Activated naive CD4-positive, alpha-beta T cell treated with Interleukin-2 at 50 U/mL for 16 hours (primary cell): ENCODE measurements at places on chromosomes 11 and 22.

GRCh38 chr11:86693518-86693917 lies 21.1 kb upstream of the ME3 start:
- no peak for DNase-seq

DNA sequence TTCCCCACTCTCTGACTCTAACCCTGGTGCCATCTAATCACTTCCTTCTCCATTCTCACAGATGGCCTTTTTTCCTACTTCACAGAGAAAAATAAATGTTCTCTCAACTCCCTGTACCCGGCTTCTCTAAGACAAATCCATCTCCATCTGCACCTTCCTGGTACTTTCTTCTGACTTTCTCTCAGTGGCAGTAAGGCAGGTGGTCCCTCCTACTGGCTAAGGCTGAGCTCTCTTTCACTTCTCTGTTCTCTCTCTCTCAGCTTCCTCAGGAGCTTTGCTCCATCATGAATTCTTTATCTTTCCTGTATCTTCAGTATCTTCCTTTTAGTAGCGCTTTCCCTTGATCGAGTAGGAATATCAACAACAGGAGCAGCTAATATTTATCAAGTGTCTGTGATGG lies 421.6 kb downstream of the TMEM135 start:
- no peak for DNase-seq

- DNase-seq, result no peak
Measured at GRCh38 chr11:133893381-133893780, 48.1 kb upstream of the SPATA19 start.

GRCh38 chr11:83007909-83008580 lies 63.7 kb downstream of the RAB30 start:
- DNase-seq, result no peak

DNA sequence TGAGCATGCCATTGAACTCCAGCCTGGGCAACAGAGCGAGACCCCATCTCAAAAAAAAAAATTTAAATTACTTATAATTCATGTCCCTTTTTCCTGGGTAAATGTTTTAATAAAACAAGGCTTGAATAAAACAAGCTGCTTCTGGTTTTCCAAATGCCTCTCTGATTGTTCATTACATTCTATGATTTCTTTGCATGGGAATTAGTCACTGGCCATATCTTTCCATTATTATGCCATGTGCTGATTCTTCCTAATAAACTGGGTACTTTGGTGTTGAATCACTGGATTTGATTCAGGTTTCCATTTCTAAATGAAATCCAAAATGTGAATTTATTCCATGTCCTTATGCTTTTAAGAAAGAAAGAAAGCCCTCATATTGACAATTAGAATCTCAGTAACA lies 42.6 kb downstream of the ZNF215 start:
- DNase-seq, result no peak

GRCh38 chr11:37230865-37231264 lies 632.8 kb upstream of the RAG2 start:
- no peak for DNase-seq

DNA sequence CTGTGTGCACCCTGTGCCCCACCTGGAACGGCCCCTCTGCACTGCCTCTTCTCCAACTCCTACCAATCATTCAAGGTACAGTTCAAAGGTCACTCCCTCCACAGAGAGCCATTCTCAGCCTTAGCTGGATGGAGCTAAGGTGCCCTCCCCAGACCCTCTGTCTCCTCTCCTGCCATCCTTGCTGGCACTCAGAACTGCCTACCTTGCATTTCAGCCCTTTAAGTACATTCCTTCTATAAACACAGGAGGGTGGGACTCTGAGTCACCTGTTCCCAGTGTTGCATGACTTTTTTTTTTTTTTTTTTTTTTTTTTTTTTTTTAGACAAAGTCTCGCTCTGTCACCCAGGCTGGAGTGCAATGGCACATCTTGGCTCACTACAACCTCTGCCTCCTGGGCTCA lies 8.6 kb downstream of the TTLL1 start:
- DNase-seq, result no peak

- DNase-seq, result no peak
Measured at GRCh38 chr11:72216638-72217037, at the start of gene FOLR2. Gene FOLR2, plus strand, starts transcription at chr11:72216794. Its CDS starts 1,791 bp downstream, at chr11:72218585.

DNA sequence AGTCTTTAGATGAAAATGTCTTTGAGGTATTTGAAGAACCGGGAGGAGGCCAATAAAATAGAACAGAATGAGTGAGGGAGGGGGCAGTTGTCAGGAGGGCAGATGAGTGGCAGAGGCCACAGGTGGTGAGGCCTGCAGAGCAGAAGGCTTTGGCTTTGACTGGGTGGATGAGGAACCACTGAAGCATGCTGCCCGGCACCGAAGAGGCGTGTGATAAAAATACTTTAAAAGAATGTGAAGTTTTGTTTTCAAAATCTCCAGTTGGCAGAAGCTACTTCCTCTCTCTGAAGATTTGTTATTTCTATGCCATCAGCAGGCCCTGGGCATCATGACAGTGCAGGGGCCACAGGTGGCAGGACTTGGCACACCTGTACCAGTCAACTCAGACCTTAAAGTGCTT lies 6.3 kb downstream of the MS4A12 start:
- DNase-seq, result no peak

DNA sequence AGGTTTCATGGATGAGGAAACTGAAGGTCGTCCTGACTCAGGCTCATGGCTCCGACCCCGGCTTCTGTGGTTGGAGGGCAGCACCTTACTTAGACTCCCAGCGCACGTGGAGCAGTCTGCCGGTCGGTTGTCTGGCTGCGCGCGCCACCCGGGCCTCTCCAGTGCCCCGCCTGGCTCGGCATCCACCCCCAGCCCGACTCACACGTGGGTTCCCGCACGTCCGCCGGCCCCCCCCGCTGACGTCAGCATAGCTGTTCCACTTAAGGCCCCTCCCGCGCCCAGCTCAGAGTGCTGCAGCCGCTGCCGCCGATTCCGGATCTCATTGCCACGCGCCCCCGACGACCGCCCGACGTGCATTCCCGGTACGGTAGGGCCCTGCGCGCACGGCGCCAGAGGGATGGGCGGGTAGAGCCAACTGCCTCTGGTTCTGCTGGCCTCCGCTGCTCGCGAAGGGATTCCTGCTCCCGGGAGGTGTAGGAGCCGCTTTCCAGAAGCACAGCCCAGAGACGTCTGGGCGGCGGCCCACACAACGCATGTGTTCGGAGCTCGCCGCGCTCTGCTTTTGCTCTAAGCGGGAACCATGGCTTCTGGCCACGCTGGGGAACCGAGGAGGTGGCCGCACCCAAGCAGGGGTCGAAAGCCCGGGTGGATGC lies at the start of gene LDHA:
Gene LDHA, plus strand, starts transcription at position 289 of the 653 bp plus-strand sequence. CDS start 2,280 bp downstream, outside the sequence.
- DNase-seq, result peak; percentile 99

DNA sequence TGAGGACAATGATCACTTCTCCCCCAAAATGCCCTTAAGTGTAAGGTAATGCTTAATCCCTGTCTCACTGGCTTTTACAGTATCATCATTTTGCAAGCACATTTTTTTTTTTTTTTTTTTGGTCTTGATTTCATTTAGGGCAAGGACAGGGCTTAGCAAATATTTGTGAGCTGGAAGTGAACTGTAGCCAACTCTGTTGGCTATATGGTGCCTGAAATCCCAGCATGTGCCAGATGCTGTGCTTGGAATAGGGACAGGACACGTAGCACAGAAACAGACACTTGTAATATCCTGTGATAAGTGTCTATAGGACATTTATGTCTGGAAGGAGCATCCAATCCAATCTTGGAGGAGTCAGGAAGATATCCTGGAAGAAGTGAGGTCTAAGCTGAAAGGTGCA lies 198.3 kb downstream of the NAV2 start:
- DNase-seq, result no peak

- no peak for DNase-seq
Measured at GRCh38 chr22:29197096-29197495, 8.6 kb upstream of the EMID1 start.

- DNase-seq, result no peak
Measured at GRCh38 chr11:133787379-133788141, 57.8 kb downstream of the SPATA19 start.

DNA sequence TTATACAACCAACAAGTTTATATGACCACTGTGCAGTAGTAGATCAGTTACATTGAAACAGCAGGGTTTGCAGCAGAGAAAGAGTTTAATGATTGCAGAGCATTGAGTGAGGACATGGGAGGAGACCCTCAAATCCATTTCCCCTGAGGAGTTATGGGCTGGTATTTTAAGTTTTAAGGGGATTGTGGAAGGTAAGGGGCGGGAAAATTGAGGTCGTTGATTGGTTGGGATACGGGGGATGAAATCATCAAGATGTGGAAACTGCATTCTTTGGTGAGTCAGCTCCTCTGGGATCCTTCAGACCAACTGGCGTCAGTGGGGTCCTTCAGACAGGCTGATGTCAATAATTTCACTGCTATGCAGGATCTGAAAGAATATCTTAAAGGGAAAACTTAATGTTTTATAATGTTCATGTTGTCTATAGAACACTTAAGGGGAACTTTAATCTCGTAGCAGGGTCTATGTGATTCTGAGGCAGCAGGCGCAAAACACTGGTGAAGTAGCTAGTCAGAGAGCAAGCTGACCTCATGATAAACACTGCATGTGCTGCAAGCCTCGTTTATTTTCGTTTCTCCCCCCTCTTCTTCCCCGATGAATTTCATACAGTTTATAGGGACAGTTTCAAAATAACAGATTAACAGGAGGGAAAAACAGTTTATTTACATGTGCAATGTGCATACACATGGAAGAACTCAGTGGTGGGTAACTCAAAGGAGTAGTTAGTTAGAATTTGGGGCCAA lies 17.4 kb upstream of the BACE1-AS start:
- no peak for DNase-seq

- no peak for DNase-seq
Measured at GRCh38 chr11:32092581-32093170, 1.8 kb downstream of the RCN1 start.

GRCh38 chr22:40593460-40594273 lies 42.9 kb downstream of the MRTFA start:
- DNase-seq, result no peak

GRCh38 chr11:61133956-61134662 lies 27.1 kb downstream of the VPS37C start:
- no peak for DNase-seq

DNA sequence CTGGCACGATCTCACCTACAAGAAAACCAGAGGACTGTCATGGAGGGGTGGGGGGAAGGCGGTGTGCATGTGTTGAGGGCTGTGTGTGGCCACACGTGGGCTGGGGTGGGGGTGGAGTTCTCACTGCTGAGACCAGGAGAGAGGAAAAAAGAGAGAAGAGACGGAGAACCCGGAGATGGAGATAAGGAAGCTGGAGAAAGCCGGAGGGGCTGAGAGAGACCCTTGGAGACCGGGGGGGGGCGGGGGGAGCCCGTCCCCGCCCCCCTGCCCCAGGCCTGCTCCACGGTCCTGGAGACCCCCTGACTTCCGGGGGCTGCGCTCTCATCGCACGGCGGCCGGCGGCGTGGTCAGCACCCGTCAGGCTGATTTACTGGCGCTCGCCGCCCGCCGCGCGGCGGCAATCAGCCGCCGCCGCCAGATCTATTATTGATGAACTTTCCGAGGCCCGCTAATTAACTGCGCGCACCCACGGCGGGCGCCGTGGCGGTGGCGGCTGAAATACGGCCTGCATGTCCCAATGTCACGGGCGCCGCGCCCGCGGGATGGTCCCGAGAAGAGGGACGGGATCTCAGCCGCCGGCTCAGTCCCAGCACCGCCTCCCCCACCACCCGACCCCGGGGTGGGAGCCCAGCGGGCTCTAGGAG lies 187.4 kb downstream of the MN1 start:
- DNase-seq, result no peak

DNA sequence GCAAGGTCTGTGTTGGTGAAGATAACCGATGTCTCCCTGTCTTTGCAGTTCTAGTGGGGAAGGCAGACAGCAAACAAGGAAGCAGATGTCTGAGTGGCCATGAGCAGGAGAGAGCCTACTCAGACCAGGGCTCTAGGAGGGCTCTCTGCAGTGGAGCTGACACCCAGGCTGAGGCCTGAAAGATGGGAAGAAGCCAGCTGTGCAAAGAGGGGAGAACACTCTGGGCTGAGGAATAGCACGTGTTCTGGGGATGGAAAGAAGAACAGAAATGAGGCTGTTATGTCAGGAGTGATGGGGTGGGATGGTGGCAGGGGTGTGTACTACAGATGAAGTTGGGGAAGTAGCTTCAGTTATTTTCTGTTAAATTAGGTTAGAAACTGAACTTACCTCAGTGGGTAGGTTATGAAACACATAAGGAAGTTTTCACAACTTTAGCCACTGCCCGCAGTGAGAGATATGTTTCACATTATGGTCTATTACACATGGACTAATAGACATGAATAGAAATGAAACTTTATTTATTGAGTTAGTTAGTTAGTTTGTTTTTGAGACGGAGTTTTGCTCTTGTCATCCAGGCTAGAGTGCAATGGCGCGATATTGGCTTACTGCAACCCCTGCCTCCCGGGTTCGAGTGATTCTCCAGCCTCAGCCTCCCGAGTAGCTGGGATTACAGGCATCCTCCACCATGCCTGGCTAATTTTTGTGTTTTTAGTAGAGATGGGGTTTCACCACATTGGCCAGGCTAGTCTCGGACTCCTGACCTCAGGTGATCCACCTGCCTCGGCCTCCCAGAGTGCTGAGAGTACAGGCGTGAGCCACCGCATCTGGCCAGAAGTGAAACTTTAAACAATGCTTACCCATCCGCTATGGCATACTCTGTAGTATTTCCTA lies 7.8 kb downstream of the DCPS start:
- DNase-seq, result no peak

DNA sequence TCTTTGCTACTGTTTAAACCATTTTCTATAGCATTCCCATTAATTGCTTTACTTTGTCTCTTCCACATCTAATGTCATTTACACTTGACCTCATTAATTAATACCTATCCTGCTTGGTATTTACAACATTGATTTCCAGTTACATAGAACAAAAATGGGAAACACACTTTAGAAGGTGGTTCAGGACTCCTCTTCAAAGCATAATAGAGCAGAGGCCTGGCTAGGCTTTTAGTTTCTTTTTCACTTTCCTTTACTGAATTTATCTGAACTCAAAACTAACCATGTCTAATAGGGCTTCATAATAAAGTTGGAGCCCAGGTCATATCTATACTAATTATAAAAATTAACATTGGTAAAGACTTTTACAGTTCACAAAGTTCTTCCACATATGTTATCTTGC lies 648.0 kb upstream of the KIRREL3 start:
- DNase-seq, result no peak

GRCh38 chr11:106086850-106087249 lies 9.4 kb downstream of the AASDHPPT start:
- no peak for DNase-seq

- DNase-seq, result no peak
Measured at GRCh38 chr11:87832211-87832610, 343.0 kb downstream of the RAB38 start.

GRCh38 chr11:122931510-122931909 lies 49.0 kb downstream of the JHY start:
- DNase-seq, result no peak

DNA sequence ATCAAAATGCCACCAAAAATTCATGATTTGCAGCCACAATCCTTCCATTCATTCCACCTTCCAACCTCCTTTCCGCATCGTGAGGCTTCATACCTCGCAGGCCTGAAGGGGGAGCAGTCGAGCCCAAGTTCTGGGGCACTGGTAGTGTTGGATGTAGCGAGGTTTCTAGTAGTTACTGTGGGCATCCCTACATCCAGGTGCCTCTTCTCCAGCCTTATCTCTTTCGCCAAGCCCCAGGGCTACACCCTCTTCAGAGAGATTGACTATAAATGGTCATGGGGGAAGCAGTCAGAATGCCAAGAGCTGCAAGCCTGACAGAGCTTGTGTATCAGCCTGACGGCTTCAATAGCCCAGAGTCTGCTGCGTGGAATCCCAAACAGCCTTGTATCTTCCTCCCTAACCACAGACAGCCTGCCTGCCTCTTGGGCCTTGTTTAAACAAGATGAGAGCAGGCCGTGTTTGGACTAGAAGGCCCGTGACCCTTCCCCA lies 28.9 kb downstream of the CLMP start:
- peak; percentile 9 for DNase-seq

GRCh38 chr22:45459235-45459634 lies 43.4 kb upstream of the FBLN1 start:
- DNase-seq, result no peak
